Ovary (tissue), 10 donors: ENCODE measurements at places on chromosomes 11 and 22. TPM values are rescaled to one million over a fixed set of nuclear protein-coding genes. Genes with fewer than 3 reads are reported as not detected.

- DNase-seq, result no peak
Observed at GRCh38 chr11:134522782-134523570, 110.9 kb upstream of the B3GAT1 start.

DNA sequence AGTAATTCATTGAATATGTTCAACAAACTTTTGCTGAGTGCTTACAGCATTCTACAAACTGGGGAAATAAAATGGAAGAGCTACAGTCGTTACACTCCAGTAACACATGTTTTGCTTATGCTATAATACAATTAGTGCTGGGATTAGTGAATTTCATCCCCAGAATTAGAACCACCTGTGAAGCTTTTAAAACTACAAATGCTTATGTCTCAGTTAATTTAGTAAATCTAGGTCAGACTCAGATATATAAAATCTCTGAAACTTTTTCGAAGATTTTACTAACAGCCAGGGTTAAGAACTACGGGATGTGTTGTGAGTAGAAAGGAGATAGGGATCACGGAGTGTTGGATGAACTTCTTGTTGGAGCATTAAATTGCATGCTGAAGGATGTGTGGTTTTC is 33.7 kb upstream of the EED start:
- DNase-seq, result no peak

DNA sequence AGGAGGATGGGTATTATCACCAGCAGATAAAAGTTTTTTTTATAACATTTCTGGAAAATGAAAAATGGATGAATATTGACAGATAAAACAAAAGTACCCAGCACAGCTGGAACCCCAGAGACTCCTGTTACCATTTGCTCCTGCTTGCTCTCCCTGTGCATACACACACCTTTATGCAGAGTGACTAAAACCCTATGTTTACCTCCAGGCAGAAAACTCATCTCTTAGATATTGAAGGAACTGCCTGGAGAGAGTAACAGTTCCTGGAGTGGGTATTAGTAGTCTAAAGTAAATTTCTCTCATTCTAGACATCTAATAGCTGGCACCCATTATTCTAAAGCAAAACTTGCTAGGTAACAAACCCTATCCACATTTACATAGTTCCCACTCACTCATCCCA is 38.0 kb downstream of the CYP2R1 start:
- DNase-seq, result no peak

GRCh38 chr11:94513091-94513490 is 830 bp downstream of the C11orf97 start:
- DNase-seq, result no peak

DNA sequence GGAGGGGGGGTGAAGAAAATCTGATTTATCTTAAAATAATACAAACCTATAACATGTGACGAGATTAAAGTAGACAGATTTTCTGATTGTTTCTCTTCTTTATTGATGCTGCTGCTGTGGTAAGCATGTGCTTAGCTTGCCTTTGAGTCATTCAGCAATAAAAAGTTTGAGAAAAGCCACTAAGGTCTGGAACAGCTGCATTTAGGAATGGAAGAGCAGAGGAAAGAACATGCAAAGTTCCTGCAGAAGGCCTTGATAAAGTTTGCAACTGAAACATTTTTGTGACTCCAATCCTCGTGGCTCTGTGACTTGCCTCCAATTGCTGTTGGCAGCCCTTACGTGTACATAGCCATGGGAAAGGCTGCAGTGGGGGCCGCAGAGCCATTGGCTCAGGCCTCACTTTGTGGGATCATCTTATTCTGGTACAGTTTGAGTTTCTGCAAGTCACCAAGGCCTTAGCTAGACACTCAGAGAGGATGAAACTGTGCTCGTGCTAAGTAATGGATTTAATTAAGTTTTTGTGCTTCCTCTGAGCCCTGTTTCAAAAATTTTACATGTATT is 370.2 kb downstream of the AASDHPPT start:
- no peak for DNase-seq

DNA sequence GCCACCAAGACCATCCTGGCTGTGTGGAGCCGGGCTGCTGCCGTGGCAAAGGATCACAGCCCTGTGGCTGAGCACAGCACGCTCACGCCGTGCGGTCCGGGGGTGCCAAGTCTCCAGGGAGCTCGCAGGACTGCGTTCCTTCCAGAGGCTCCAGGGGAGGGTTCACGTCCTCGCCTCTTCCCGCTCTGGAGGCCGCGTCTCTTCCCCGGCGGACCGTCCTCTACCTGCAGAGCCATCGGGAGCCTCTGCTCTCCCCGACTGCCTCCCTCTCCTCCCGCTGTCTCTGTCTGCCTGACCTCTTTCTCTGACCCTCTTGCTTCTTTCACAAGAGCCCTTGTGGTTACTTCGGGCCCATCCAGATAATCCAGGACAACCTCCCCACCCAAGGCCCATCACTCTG is 11.4 kb upstream of the MUC5AC start:
- peak; percentile 8 for DNase-seq

- DNase-seq, result peak; percentile 60
Observed at GRCh38 chr22:46081036-46081830, 69.1 kb upstream of the PPARA start.

GRCh38 chr11:33725496-33725895 is 10.7 kb downstream of the CD59 start:
- DNase-seq, result no peak

DNA sequence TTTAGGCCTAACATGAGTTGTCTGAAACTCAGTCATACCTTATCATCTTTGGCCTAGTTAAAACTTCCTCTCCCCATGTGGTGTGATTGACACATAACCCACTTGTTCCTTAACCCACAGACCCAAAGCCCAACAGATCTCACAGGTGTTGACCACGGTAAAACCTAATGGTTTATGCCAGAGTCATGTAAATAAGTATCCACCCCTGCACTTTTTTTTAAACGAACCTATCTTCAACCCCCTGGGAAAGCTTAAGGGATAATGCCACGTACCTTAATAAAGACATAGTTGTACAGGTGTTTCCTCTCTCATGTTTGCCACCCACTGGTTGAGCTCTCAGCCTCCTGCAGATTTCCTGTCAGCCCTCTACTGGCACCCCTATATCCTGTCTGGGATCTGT is 709.3 kb upstream of the CCDC179 start:
- no peak for DNase-seq

DNA sequence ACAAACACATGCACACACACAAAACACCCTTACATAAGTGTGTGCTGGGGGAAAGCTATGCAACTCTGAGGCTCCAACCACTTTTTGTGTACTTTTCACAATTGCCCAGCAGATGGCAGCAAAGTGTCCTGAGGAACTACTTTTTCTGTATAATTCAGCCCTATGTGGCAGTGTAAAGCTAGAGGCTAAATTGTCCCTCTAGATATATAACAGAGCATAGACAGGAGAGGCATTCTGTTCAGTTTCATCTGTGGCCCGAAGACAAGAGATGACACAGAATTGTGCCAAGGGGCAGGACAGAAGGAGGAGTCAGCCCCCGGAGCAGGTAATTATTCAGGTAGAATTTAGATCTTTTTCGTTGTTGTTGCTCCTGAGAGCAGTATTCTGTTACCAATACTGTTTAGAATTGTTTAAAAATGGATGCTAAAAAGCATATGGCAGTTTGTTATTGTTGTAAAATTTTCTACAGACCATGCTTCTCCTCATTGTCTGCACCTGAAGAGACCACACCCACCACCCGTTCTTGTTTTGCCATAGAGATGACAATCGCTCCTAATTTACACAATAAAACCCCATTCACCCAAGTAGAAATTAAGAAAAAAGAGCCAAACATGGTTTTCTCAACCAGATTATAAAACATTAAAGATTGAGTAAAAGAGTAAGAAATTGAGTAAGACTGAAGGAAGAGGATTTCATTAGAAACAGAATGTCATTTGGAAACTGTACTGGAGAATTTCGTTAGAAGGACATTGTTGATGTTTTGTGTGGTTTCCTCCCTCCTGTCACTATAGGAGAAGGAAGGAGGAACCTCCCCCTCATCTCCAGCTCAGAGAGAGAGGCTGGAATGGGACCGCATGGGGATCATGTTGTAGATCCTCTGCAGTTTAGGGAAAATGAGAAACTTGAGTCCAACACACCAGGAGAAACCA is 14.5 kb upstream of the MS4A7 start:
- peak; percentile 12 for DNase-seq

- DNase-seq, result no peak
Observed at GRCh38 chr11:80822308-80822707, 1381.5 kb upstream of the TENM4 start.

GRCh38 chr11:45806072-45806933 is 1.4 kb downstream of the SLC35C1 start:
- peak; percentile 47 for DNase-seq

DNA sequence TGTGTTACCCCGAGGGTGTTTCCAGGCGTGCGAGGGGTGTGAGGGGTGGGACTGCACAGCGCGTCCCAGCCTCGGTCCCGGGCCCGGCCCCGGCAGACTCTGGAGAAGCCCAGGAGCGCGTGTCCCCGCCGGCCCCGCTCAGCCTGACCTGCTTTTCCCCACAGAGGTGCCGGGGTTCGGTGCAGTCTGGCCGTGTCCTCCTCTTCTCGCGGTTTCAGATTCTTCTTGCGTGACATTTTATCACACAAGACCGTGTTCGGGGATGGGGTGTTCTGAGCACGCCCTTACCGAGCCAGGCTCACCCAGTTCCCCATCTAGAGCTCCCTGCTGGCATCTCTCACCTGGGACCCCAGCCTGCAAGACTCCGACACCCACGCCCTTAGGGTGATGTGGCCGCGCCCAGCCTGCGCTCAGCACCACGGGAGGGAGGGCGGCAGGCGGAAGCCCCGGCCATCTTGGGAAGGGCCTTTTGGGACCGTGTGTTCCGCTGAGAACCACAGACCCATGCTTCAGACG is 775.6 kb downstream of the BRD1 start:
- DNase-seq, result no peak

GRCh38 chr11:46009647-46010046 is 87.2 kb downstream of the LARGE2 start:
- no peak for DNase-seq

DNA sequence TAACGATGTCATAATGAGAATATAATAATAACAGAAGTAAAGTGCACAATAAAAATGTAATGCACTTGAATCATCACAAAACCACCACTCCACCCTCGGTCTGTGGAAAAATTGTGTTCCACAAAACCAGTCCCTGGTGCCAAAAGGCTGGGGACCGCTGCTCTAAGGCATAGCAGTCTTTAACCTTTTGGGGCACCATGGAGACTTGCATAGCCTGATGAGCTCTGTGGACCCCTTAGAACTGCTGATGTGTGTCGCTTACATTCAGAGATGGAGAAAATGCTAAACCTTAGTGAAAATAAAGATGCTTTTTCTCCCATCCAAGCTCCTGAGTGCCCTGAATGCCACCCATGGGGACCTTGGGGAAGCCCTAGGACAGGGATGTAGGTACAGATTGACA is 87.6 kb upstream of the SEPTIN5 start:
- no peak for DNase-seq

GRCh38 chr22:39094717-39095389 is 2.2 kb upstream of the APOBEC3H start:
- DNase-seq, result no peak

DNA sequence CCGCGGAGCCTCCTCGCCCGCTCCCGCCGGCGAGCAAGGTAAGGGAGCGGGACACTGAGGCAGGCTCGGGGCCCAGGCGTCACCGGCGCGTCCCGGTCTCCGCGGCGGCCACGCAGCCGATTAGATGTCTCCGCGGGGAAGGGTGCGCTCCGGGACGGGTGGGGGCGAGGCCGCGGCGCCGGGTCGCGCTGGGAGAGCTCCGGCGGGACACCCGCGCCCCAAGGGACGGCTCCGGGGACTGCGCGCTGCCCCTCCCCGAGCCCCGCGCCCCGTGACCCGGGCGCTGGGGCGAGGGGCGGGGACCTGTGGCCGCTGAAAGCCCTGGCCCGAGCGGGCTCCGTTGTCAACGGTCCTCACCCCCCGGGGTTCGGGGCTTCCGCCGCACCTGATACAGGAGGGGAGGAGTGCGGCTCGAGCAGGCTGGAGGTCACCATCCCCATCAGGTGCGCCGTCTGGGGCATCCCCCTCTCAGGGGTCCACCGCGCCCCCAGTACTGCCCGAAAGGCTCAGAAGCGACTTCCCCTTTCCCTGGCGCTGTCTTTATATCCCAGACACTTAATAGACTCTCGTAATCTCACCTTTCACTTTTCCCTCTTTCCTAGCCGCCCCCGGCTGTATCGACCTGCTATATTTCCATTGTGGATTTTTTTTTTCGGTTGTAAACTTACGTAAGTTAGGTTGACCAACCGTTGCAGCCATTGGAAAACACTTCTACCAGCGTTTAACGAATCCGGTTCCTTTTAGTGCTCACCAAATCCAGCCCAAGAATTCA is 573 bp downstream of the PPFIA1 start:
- peak; percentile 48 for DNase-seq

DNA sequence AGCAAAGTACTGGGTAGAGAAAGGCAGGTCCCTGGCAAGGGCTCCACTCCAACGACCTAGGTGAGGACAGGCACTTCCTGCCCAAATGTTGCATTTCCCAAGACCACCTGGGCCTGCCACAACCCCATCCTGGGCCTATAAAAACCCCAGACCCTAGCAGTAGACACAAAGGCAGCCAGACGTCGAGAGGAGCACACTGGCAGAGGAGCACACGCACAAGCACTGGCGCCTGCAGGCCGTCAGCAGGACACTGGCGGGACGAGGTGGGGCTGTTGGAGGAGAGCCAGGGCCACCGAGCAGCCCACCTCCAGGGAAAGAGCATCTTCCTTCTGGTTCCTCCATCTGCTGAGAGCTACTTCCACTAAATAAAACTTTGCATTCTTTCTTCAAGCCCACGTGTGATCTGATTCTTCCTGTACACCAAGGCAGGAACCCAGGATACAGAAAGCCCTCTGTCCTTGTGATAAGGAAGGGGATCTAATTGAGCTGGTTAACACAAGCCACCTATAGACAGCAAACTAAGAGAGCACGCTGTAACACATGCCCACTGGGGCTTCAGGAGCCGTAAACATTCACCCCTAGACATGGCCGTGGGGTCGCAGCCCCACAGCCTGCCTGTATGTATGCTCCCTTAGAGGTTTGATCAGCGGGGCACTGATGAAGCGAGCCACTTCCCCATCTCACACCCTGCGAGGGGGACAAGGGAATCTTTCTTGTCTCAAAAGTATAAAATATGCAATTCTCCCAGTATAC is 89.7 kb upstream of the MTMR2 start:
- no peak for DNase-seq

DNA sequence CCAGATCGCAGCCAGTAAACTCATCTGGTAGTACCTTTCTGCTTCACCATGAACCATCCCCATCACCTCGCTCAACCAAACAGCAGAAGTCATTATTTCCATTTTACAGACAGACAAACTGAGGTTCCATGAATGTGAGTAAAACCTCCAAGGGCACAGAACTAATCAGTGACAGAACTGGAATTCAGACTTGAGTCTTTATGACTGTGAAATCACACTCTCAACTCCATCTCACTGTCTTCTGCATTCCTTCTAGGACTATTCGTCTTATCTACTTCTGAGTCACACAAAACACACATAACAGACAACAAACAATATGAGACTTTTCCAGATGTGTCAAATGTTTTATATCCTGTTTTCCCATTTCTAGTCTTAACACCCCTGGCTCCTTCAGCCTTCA is 9.3 kb upstream of the NUP50 start:
- DNase-seq, result no peak

DMC1 gene
- total RNA-seq, result 12.2 TPM

TMEM45B gene
- 0.57 TPM for total RNA-seq

MS4A12 gene
- total RNA-seq, result not detected

SLC22A8 gene
- total RNA-seq, result not detected

PLEKHA7 gene
- total RNA-seq, result 29.5 TPM

SCGB1D2 gene
- 4.1 TPM for total RNA-seq

TEX54 gene
- total RNA-seq, result not detected
